ENCODE measurements at places on chromosomes 1 and 21.

- DNase-seq, result no peak
Measured at GRCh38 chr1:244384066-244384465, 67.6 kb downstream of the ADSS2 start.

DNA sequence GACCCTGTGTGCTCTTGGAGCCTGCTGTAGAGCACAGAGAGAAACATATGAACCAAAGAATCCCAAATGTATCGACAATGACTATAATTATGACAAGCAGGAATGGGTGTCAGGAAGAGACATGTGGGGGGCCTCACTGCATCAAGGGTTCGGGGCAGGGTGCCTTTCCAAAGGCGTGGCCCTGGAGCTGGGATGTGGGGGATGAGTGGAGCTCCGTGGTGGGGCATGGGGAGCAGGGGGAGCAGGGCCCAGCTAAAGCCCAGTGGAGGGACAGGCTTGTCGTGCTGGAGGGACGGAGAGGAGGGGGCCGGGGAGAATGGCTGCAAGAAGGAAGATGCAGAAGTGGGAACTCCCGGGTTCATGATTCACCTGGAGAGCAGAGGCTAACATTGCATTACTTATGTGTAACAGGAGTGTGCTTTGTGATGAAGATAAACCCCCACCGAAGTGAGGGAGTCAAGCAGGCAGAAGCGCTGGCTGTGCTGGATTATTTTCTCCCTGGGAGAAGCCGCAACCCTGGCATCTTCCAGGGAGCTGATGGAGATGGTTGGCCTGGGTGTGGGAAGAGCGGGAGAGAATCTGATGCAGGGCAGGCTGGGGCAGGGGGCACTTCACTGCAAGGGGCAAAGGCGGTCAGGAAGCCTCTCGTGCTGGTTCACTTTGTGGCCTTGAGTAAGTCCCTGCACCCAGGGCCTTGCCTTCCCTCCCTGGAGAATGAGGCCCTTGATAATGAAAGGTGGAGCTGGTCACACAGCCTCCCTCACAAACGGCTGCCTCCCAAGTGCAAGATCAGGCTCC is 124.6 kb upstream of the RUNX3 start:
- no peak for DNase-seq

- DNase-seq, result no peak
Measured at GRCh38 chr21:39700318-39700717, 44.7 kb upstream of the IGSF5 start.

DNA sequence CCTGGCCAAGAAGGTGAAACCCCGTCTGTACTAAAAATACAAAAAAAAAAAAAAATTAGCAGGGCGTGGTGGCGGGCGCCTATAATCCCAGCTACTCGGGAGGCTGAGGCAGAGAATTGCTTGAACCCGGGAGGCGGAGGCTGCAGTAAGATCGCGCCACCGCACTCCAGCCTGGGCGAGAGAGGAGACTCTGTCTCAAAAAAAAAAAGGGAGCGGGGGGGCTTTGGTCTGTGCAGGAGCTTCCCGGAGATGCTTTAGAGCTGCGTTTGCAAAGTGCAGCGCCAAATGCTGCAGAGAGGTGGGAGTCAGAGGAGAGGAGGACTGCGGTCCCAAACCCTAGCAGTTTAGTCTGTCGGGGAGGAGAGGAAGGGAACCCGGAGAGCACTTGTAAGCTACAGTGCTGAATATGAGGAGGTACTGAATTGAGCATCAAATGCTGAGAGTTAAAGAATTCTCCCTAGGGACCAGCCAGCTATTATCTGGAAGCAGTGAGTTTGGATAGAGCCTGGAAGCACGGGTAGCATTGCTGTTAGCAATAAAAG is 569 bp downstream of the FALEC start:
- no peak for DNase-seq

DNA sequence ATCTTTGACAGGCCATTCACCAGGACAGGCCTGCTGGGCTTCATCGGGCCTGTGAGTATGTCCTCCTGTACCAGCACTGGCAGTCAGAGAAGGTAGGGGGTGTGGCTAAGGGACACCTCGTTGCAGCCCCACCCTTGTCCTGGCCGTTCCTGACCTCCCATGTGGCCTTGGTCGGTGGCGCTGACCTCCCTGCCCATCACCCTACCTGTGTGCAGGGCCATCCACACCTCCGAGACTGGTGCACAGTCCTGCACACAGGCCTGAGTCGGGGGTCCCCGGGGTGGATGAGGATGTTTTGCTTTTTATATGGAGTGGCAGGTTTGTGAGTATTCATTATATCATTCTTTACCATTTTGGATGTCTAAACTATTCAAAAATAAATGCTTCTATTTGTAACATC is 59.0 kb downstream of the S100B start:
- DNase-seq, result no peak

GRCh38 chr1:210125143-210125542 is 107.5 kb upstream of the SERTAD4 start:
- no peak for DNase-seq

DNA sequence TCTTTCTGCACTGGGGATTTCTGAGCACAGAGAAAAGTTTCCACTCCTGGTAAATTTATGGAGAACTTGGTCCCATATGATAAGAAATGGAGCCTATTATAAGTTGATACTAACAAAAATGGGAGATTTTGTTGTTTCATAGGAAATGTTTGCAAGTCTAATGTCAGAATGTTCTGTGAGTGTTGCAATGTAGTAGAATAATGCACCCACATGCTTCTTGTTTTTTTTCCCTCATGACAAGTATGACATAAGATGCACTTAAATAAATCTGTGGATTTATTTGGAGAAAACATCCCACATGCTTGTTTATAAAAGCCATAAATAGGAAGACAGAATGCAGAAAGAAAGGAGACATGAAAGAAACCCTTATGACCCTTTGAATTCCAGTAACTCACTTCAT is 50.8 kb upstream of the KCNJ6 start:
- no peak for DNase-seq

DNA sequence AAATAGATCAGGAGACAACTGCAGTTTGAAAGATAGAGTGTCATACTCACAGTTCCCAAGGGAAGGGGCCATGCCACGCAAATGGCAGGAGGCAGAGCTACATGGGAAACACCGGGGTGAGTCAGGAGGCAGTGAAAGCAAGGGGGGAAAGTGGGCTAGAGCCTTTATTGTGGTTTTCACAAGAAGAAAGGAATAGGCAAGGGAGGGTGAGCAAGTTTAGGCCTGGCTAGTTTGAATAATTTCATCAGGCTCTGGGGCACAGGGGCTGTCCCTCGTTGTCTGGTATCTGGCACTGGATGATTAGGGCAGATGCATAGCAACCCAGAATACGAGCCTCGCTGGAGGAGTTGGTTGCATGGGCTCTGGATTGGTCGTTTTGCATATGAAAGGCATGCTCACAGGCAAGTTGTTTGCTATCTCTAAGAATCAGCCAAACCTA is 17.0 kb upstream of the ITLN2 start:
- no peak for DNase-seq

GRCh38 chr1:165666152-165666825 is 32.1 kb downstream of the ALDH9A1 start:
- no peak for DNase-seq

DNA sequence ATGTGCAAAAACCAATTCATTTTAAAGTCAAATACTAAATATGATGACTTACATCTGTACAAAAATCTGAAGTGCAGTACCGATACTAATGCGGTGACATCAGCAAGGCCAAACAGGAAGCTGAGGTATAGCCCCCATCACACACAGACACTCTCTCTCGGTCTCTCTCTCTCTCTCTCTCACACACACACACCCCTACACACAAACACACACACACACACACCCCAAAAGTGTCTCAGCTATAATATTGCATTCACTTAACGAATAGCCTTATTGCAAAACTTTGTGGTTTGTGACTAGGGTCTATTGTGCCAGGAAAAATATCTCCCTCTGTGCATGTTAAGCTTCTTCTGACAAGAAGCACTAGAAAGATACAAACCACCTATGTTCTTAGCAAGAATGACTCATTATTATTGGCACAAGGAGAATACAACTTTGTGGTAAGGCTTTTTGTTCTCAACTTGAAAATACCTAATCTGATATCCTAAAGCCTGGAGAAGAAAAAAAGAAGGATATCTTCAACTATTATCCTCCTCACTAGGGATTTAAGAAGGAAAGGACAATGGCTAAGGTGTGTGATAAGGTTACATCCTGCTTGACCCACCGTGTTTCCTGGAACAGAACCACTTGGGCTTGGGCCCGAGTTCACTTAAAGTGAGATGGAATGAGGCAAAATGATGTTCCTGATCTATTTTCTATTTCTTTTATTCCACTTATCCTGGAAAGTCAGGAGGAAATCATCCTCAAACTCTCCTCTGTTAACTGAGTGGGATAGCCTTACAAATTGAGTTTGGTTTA is 107.1 kb downstream of the NIBAN1 start:
- DNase-seq, result no peak

GRCh38 chr1:233113009-233113879 is 162.8 kb downstream of the NTPCR start:
- no peak for DNase-seq

DNA sequence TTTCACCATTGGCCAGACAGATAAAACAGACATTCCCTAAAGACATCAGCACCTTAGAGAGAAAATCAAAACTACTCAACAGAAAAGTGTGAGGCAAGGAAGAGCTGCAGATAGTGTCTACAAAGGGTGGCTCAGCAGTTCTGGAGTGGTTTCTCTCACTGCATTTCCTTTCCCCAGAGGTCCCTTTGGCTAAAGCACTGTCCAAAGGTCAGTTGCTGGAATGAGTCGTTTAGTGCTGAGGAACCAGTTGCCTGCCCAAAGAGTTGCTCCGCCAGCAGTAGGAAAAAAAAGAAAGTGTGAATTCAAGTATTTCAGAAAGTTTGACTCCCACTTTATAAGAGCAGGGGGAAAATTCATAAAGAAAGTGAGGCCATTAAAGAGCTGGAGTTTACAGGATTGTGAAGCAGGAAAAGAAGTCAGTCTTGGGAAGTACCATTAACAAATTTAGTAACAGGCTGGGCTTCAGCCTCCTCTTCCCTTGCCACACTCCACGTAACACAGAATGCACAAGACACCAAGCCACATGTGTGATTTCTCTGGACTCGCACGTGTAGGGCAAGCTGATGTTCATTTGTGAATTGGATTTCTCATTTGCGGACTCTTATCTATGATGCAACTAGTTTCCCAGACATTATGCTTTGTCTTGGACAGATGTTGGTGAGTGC is 122.2 kb downstream of the RUNX1 start:
- DNase-seq, result no peak

DNA sequence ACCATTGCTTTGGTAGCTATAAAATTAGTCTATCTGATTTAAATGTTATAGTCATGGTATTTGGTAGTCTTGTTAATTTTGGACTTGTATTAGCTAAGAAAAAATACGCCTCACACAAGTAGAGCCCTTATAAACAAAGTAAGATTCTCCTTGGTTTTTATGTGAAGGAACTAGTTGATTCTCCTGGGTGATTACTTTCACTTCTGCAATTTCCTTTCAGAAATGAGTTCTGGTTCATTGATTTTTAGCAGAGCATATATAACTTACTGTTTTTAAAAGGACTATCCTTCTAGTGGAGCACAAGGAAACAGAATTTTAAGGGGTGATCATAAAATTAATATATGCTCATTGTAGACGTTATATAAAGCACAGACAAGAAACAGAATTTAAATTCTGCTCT is 120.1 kb downstream of the BACH1 start:
- DNase-seq, result no peak

DNA sequence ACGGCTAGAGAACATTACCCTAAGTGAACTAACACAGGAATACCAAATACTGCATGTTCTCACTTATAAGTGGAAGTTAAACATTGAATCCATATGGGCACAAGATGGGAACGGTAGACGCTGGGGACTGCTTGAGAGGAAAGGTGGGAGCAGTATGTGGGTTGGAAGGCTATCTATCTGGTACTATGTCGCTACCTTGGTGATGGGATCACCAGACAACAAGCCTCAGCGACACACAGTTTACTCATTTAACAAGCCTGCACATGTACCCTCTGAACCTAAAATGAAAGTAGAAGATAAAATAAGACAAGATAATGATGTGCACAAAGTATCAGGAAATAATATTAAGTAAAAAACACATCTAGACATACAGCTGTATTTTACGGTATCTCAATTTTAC is 819 bp downstream of the PYHIN1 start:
- no peak for DNase-seq

GRCh38 chr1:206890125-206891060 is 6.8 kb upstream of the IL24 start:
- DNase-seq, result no peak

DNA sequence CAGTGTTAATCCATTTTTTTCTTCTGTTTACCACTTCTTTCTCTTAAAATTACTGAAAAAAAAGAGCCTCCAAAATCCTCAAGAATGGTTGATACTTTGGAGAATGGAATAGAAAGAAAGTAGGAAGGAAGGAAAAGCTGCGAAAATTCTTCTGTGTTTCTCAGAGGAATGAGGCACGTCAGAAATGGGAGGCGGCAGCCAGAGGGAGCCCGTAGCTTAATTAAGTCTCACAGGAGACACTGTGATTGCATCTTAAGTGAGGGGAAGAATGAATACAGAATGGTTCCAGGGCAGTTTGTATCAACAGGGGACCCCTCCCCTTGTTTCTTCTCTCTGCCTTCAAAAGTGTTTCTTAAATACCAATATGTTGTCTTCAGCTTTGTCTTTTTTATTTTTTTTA is 1099.5 kb downstream of the PLA2G4A start:
- DNase-seq, result no peak

GRCh38 chr1:240332672-240333071 is 241.0 kb downstream of the FMN2 start:
- DNase-seq, result no peak

GRCh38 chr1:12184008-12184681 is 17.4 kb downstream of the TNFRSF1B start:
- no peak for DNase-seq

- no peak for DNase-seq
Measured at GRCh38 chr1:36174713-36175112, 18.8 kb downstream of the MAP7D1 start.

GRCh38 chr1:222334026-222334680 is 213.8 kb downstream of the HHIPL2 start:
- no peak for DNase-seq

GRCh38 chr1:17606826-17607440 is 67.4 kb downstream of the ARHGEF10L start:
- no peak for DNase-seq

Data from central memory CD8-positive, alpha-beta T cell (primary cell).